Frontal cortex (tissue), 4 donors: ENCODE measurements at places on chromosomes 11 and 22. TPM values are rescaled to one million over a fixed set of nuclear protein-coding genes. Genes with fewer than 3 reads are reported as not detected.

DNA sequence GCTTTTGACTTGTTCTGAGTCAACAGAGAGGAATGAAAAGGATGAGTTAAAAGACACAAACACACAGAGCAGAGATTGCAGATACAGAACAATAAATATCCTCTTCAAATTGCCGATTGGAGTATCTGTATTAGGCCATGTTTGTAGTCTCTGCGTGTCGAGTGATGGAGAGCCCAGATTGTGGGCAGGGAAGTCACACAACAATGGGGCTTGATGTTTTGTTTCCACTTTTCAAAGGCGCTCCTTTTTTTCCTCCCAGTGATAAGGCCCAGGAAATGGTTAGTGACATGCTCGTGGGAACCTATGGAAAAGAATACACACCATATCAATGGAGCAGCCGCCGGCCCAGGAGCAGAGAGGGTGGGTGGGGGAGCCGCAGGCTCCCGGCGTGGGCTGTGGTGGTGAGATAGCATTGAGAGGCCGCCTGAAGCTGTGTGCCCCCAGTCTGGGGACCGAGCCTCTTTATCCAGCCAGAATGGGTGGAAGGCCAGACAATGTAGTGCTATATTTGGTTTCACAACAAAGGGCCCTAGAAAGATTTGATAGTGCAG lies 555.9 kb downstream of the INSC start:
- no peak for DNase-seq

DNA sequence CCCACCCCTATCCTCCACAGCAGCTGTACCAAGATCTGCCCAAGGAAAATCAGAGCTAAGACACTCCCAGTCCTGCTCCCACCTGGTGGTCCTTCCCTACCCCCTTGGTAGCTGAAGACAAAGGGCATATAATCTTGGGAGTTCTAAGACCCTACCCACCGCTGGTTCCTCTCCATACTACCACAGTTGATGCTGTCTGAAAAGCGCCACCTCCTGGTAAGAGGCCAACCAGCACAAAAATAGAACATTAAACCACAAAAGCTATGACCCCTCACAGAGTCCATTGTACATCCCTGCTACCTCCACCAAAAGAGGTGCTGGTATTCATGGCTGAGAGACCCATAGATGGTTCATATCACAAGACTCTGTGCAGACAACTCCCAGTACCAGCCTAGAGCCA lies 161.5 kb upstream of the ARHGAP42 start:
- DNase-seq, result no peak

Gene PHETA2
- 4.5 TPM for total RNA-seq

Gene SCN2B
- total RNA-seq, result 4.9 TPM

Gene OR5B21
- total RNA-seq, result not detected

Gene TMEM86A
- total RNA-seq, result 4.9 TPM

DNA sequence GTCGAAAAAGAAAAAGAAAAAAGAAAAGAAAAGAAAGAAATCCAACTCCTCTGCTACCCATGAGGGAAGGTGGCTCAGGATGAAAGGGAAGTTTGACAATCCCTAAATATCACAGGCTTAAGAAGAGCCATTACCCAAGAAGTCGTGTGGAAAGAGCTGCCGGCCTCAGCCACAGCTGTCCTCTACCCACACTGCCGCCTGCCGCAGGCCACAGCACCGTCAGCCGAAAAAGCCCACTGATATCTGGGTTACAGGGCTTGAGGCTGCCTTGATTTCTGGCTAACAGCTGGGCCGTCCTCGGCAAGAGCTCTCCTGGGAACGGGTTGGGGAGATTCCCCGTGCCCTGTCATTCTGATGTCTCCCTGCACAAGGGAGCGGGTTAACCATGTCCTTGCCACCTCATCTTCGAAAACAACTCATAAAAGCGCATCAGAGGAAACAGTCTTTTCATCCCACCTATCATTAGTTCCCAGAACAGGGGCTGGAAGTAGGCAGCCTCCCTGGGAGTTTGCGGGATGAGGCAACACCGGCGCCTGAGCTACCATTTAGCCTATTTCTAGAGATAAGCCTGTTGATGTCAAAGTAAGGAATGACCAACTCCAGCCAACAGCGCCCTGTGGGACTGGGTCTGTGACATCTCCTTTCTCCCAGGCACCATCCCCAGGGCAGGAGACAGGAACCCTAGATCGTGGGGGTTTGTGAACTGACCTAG lies 21.8 kb upstream of the SNX32 start:
- DNase-seq, result no peak

DNA sequence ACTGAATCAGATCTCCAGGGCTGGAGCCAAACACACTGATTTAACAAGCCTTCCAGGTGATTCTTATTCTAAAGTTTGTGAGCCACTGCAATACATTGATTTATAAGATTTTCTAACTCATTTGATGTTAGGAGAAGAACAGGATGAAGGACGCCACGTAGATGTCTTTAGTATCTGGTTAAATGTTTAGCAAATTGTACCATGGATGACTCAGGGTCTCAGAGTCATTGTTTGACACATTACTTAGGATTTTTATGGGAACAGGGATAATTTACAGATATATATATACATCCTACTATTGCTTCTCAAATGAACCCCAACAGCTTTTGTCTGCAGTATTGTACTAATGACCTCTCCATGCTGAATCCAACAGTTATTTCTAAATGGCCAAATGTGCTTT lies 143.1 kb upstream of the DDI1 start:
- no peak for DNase-seq

GRCh38 chr11:114366331-114367243 lies 33.7 kb downstream of the C11orf71 start:
- no peak for DNase-seq

Gene SCGB1C1
- total RNA-seq, result not detected

DNA sequence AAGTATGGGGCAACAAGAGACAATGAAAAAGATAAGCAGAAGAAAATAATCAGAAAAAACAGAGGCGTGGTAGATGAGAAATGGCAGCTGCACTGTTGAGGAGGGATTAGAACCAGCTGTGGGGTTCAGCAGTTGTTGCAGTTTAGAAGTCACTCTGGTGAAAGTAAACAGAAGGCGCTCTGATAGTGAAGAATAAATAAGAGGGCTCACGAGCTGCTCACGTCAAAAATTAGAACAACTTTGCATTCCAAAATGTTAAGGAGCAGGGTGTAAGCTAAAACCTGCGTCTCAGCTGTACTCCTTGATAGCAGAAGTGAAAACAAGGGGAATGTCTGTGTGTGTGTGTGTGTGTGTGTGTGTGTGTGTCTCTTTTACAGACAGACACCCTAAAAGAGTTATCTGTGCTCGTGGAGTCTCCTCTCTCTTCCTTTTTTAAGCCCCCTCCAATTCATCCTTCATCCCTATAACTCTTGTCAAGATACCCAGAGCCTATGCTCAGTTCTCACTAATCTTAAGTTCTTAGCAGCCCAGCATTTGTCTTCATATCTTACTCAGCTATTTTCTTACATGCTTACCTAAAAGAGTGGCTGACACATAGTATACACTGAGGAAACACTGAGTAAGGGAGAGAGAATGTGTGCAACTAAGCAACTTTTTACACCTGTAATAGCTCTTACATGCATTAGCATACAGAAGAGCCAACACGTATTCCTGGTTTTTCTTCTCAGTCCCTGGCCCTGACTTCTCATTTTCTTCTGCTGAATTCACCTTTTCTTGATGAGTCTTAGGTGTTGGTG lies 8.9 kb downstream of the TTC17 start:
- no peak for DNase-seq

Gene USP35
- 12.2 TPM for total RNA-seq

Gene LYVE1
- total RNA-seq, result 6.9 TPM

Gene TNNT3
- total RNA-seq, result not detected

GRCh38 chr11:72380132-72380503 lies 54.2 kb downstream of the CLPB start:
- DNase-seq, result no peak

DNA sequence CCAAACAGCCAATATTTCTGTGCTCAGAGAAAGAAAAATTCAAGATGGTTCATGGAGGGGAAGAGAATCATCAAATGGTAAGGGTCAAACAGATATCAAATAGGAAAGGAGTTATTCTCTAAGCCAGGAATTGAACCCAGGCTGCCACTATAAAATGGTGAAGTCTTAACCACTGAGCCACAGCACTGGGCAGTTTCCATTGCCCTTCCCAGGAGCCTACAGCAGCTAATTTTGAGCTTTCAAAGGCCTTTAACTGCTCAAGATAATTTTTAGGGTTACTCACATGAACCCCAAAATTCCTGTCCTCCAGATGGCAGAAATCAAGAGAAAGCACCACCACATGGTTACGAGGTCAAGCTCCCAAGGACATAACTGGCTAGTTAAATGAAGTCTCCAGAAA lies 176.2 kb downstream of the KIF18A start:
- DNase-seq, result no peak

DNA sequence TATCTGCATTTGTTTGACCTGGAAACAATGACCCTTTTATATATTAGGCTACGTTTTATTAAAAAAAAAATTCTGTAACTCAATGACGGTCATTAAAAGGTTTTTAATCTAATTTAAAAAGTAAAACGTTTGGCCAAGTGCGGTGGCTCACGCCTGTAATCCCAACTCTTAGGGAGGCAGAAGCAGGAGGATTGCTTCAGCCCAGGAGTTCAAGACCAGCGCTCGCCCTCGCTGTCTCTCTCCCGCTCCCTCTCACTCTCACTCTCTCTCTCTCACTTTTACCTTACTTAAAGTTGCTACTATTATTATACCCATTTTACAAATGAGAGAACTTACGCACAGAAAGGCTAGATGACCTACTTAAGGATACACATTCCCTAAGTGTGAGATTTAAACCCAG lies 814 bp upstream of the NARS2 start:
- DNase-seq, result no peak

GRCh38 chr11:79668575-79668974 lies 227.7 kb upstream of the TENM4 start:
- DNase-seq, result no peak

- DNase-seq, result no peak
These were observed 10.4 kb upstream of the LAYN start for GRCh38 chr11:111530091-111530490.
